Caco-2 (cell line): ENCODE measurements at places on chromosomes 1 and 21.
A peak's percentile ranks its signal among the peaks of the same experiment; 100 is the strongest.

- peak; percentile 76 for DNase-seq
Measured at GRCh38 chr1:209416039-209416438, 167.5 kb upstream of the CAMK1G start.

DNA sequence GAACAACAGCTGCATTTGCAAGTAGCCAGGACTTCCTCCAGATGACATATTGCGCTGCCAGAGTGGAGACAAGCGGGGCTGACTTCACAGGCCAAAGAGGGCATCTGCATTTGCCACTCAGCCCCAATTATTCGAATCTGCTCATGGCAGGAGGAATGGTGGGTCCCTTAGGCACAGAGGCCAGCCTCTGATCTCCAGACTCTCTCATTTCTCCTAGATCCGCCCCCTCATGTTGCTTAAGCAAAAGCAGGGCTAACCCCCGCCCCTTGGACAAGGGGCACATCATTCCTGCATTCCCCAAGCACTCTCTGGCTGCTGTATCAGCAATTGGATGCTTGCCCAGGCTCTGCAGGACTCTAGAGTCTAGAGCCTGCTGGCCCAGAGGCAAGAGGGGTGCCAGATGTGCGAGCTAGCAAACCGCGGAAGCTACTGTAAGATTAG is 262.4 kb downstream of the ST6GALNAC3 start:
- no peak for DNase-seq

GRCh38 chr1:158730453-158730852 is 9.9 kb upstream of the OR6K3 start:
- no peak for DNase-seq

DNA sequence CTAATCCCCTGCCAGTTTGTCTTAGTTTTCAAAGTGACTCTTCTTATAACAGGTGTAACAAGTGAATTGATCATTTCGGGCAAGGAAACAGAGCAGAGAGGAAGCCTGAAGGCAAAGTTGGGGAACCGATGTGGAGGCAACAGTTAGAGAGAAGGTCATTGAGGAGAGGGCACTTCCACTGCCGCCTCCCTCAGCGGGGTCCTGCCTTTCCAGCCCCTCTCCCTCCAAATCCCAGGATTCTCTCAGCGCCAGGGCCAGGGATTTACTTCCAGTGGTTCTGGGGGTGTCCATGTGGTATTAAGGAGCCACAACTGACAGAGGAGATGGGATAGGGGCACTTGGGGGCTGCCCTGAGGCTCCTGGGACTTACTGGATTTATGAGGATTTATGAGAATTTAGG is 39.7 kb upstream of the PDE9A start:
- no peak for DNase-seq

GRCh38 chr1:27153927-27154358 is 982 bp downstream of the SLC9A1 start:
- DNase-seq = peak; percentile 32

DNA sequence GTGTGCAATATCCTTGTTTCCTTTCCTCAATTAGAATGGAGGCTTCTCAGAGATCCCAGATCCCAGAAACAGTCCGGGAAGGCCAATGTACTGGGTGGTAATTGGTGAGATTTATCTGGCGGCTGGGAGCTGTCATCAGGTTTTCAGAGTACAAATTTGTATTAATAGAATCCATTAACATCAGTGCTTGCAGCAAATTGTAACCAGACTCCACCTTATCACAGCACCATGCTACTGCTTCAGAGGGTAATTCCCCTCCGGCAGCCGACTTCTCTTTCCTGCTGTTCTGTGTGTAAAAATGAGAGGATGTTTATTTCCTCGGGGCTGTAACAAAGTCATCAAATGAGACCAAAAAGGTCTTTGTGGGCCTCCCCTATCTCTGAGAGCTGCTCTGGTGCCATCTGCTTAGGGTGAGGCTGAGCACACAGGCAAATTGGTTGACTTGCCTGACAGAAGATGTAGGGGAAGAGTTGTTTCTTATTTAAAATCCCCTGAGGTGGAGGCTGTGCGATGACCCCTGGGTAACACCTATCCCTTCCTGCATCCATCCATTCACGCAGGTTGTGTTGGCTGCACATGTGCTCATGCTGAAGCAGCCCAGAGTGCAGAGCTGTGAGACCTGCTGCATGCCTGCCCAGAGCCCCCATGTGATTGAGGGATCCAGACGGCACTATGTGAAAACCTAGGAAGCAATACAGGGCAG is 19.2 kb downstream of the NFASC start:
- DNase-seq = no peak

- no peak for DNase-seq
Measured at GRCh38 chr1:162706003-162706402, 73.7 kb downstream of the DDR2 start.

DNA sequence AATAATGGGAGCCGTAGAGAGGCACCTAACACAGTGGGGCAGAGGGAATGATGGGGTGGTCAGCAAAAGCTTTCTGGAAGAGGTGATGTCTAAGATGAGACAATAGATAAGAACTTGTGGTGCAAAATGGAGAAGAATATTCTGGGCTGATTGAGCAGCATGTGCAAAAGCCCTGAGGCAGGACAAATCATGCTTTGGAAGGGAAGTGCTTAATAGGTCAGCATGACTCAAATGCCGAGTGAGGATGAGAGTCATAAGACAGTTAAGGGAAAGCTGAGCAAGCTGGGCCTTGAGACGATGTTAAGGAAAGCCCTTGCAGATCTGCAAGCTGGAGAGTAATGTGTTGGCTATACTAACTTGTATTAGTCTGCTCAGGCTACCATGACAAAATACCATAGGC is 37.3 kb upstream of the ASB17 start:
- no peak for DNase-seq

GRCh38 chr1:25068829-25069228 is 138.8 kb upstream of the RUNX3 start:
- DNase-seq = no peak

- DNase-seq = no peak
Measured at GRCh38 chr1:88956003-88956402, 36.4 kb downstream of the KYAT3 start.

- DNase-seq = no peak
Measured at GRCh38 chr1:37482004-37482785, 7.8 kb downstream of the ZC3H12A start.

GRCh38 chr1:224495866-224496265 is 61.3 kb upstream of the WDR26 start:
- no peak for DNase-seq

DNA sequence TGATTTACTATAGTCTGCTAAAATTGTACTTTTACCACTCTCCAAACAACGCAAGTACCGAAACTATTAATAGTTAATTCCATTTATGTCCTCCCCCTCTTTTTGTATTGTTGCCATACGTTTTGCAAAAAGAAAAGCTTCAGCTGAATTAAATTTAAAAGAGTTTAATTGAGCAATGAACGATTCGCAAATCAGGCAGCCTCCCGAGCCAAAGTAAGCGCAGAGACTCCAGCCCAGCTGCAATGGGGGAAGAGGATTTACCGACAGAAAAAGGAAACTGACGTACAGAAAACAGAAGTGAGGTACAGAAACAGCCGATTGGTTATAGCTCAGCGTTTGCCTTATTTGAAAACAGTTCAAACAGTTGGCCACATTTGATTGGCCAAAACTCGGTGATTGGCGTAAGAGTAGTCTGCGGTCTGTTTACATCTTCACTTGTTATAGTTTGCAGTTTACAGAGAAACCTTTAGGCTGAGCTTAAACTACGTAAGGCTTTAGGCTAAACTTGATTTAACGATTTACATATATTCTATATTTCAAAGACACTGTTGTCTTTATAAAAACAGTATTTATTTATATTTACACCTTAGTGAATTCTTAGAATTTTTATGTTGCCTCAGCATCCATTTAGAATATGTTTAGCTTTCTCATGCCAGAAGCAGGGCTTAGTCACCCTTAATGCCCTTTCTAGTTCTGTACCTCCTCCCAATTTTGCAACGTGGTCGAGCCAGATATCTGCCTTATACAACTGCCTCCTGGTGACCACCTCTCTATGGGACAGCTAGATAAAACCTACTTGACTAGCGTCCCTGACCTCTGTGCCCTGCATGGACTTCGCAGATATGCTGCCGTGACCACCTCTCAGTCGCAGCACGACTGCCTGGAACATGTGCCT is 23.8 kb downstream of the CR1 start:
- DNase-seq = no peak

- DNase-seq = no peak
Measured at GRCh38 chr1:177995369-177995768, 25.5 kb upstream of the SEC16B start.

- peak; percentile 60 for DNase-seq
Measured at GRCh38 chr1:161367684-161368400, at the start of gene CFAP126. Gene CFAP126, minus strand, starts transcription at chr1:161367876. Its CDS starts 8 bp downstream, at chr1:161367868.

DNA sequence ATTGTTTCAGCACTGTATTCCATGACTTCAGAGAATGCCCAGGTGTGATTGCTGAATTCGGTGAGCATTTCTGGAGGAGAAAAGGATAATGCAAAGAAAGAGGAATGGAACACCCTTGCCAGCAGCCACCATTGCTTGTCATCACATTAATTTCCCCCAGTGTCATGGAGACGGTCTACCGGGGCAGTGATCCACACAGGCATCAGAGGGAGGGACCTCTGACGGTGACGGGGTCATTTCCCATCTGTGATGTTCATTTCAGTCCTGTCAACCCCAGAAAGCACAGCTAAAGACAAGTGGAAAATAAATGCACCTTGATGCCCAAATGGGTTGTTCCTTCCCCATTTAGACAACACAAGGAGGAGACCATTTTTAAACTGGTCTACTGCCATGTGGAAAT is 376.4 kb downstream of the PCP4 start:
- no peak for DNase-seq

- no peak for DNase-seq
Measured at GRCh38 chr21:40271164-40271563, 403.9 kb downstream of the PCP4 start.

- DNase-seq = no peak
Measured at GRCh38 chr21:42414066-42414465, 10.4 kb downstream of the UBASH3A start.

DNA sequence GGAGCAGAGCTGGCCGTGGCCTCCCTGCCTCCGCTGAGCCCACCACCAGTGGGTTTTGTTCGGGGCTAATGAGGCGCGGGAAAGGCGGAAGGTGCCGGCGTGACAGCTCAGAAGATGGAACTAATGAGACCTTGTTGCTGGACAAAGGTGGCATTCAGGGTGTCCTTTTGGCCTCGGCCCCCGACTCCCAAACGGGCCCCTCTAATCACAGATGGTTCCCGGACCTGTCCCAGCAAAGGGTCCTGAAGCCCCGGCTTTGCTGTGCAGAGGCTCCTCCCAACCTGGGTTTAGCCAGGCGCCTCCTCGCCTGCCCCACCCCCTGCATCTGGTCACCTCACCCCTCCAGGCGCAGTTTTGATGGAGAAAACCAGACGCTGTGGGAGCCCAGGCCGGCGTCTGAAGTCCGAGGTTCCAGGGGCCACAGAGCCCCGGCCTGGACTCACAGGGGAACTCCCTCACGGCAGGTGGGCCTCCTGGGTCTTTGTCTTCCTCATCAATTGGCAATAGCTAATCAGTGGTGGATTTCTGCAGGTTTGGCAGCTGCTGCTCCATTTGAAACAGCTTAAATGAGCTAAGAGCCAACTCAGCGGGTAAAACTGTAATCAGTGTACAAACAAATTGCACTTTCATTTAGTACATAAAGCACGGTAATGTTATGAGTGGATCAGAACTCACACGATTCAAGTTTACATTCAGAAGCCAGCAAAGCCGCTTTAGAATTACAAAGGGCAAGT is 44.3 kb upstream of the ADARB1 start:
- DNase-seq = no peak

GRCh38 chr1:26035959-26036755 is 9.8 kb downstream of the SLC30A2 start:
- peak; percentile 80 for DNase-seq

DNA sequence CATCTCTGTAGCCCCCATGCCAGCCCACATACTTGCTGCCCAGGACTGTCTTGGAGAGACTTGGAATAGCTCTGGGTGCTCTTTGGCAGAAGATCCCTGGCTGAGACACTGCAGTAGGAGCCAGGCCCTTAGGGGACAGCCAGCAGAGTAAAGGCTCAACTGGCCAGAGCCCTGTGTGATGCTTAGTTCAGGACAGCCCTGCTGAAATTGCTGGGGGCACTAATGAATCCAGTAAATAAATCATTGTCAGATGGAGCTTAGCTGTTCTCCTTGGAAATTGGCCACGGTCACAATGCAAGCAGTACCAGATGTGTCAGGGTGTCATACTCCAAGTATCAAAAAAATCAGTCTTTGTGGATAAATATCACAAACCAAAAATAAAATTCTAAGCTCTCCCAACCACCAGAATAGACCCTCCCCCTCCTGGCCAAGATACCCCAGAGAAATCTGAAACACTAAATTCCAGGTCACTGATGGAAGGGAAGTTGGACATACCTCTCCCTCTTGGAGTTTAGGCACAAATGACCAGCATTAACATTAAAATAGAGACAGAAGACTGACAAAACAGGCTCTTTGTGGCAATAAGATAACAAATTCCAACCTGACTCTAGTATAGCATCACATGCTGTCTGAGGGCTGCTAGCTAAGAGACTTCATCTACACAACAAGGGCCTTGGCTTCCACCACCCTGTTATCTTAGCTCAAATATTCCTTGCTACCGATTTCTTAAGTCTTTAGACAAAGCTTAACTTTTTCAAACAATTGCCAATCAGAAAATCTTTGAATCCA is 83.2 kb upstream of the DNAH14 start:
- no peak for DNase-seq

- DNase-seq = no peak
Measured at GRCh38 chr1:205676597-205676996, 3.7 kb downstream of the SLC45A3 start.

GRCh38 chr1:231037585-231038517 is 2.2 kb downstream of the FAM89A start:
- DNase-seq = peak; percentile 80

GRCh38 chr1:239125893-239126292 is 260.5 kb upstream of the CHRM3 start:
- no peak for DNase-seq

- no peak for DNase-seq
Measured at GRCh38 chr1:202781180-202781579, 27.0 kb downstream of the KDM5B start.

GRCh38 chr1:28971980-28972771 is 57.8 kb downstream of the EPB41 start:
- no peak for DNase-seq

GRCh38 chr1:179870870-179871269 is 6.7 kb downstream of the TOR1AIP2 start:
- no peak for DNase-seq

DNA sequence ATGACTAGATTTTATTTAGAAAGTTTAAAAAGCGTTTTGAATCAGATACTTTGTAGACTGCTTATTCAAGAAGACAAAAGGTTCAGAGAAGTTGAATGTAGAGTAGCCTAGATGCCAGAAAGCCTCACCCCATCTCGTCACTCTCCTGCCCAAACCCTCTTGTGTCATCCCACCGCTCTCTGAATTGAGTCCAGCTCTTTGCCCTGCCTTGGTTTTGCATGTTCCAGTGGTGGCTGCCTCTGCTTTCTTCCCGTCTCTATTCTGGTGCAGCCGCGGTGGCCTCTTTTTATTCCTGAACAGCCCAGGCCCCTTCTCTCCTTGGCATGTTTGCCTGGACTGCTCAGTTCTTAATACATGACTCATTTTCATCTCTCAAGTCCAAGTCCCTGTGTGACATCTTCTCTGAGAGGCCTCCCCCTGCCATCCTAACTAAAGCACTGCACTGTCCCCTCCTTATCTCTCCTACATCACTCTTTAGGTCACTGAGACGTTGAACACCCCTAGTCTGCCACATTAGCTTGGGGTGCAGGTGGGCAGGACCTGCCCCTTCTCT is 22.9 kb downstream of the PRDM2 start:
- DNase-seq = no peak

GRCh38 chr21:46080171-46081021 is 17.5 kb upstream of the COL6A2 start:
- DNase-seq = peak; percentile 32
